ENCODE measurements at places on chromosomes 6 and 20.

GRCh38 chr6:34028691-34029360 lies 117.1 kb downstream of the GRM4 start:
- DNase-seq: no peak

GRCh38 chr20:51801122-51801822 lies 1.0 kb downstream of the SALL4 start:
- DNase-seq: peak; percentile 23

DNA sequence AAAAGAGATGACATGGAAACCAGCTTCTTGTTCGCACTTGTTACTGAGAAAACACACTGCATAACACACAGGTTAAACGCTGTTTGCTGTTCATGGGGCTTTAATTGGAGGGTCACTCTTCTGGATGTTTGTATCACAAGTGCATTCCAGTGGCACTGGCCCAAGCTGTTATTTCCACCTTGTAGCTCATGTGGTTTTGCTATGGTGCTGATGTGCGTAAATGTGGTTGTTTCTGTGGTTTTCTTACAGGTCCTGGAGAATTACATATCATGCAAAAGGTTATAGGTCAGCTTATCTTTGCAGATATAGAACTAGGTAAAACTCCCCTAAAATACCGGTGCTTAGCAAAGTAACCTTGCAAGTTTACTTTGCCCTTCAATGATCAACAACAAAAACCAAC lies 89.3 kb upstream of the AHI1 start:
- no peak for DNase-seq

- DNase-seq: no peak
These were observed 471.0 kb downstream of the COL12A1 start for GRCh38 chr6:74734901-74735300.

DNA sequence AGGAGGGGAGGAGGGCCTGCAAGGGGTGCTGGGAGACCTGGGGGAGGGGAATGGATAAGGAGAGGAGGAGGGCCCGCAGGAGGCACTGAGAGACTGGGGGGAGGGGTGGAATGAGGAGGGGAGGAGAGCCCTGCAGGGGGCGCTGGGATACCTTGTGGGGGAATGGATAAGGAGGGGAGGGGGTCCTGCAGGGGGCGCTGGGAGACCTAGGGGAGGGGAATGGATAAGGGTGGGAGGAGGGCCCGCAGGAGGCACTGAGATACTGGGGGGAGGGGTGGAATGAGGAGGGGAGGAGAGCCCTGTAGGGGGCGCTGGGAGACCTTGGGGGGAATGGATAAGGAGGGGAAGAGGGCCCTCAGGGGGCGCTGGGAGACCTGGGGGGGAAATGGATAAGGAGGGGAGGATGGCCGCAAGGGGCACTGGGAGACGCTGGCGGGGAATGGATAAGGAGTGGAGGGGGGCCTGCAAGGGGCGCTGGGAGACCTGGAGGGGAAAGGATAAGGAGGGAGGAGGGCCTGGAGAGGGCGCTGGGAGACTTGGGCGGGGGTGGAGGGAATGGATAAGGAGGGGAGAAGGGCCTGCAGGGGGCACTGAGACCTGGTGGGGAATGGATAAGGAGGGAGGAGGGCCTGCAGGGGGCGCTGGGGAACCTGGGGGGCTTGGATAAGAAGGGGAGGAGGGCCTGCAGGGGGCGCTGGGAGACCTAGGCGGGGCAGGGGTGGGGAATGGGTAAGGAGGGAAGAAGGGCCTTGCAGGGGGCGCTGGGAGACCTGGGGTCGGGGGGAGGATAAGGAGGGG lies 1.3 kb upstream of the CTCFL start:
- DNase-seq: peak; percentile 15

GRCh38 chr6:159941286-159942113 lies 27.4 kb upstream of the IGF2R start:
- DNase-seq: peak; percentile 36

GRCh38 chr6:45595010-45595851 lies 217.5 kb upstream of the SUPT3H start:
- DNase-seq: no peak

GRCh38 chr6:126118058-126118755 lies 131.9 kb downstream of the TRMT11 start:
- no peak for DNase-seq

DNA sequence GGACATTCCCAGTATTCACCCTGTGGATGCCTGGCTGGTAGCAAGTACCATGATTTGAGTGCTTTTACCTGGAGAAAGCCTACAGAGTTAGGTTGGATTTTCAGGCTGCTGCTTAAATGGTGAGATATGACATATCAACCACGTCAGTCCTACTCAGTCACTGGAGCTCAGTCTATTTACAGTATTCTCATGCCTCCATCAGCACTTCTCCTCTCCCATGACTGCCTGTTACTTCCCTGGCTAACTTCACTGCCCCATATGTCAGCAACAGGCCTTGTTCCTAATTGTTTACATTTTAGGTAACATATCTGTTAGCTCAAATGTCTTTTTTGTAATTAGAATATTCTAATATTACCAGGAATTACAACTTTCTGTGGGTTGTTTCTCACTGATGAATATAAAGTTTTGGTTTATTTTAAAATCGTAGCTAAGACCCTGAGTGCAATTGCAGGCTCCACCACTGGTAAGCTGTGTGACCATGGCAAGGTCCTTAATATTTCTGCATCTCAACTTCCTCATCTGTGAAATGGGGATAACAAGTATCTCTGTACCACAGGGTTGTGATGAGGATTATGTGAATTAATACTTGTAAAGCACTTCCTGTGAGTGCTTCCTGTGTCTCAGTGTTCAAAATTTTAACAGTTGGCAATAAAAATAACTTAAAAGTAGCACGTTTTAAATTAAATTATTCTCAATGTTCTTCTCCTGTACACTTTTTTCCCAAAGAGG lies 54.3 kb downstream of the RNF144B start:
- DNase-seq: no peak

DNA sequence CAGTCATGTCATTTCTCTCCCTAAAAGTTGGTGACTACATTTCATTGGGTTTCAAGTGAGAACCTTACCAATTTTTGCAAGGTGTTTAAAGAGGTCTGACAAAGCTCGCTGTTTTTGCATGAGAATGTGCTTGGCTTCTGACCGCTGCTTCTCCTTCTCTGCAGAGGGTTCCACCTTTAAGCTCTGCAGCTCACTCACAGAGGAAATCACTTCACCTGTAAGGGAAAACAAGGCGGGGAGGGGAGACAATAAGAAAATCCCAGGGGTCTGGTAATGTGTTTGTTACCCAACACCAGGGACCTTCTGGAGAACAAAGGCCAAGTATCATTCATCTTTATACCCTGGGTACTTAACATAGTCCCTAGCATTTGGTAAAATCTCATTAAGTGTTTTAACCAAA lies 40.0 kb upstream of the LYRM2 start:
- DNase-seq: no peak

DNA sequence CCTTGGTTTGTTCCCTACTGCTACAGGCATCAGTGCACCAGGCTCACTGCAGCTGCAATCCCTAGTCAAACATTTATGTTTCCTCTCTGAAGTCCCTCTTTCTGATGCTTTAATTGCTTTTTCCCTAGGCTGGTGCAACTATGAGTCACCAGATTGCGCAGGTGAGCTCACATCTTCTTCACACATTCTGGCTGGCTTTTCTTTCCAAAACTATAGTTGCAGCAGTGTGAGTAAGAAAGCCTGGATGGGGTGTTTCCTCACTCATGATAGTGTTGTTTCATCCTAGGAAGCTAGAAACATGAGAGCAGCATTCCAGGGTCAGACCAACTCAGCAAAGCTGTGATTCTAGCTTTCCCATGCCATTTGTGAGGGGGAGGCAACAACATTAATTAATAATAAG lies 296.4 kb downstream of the PAX1 start:
- DNase-seq: no peak

DNA sequence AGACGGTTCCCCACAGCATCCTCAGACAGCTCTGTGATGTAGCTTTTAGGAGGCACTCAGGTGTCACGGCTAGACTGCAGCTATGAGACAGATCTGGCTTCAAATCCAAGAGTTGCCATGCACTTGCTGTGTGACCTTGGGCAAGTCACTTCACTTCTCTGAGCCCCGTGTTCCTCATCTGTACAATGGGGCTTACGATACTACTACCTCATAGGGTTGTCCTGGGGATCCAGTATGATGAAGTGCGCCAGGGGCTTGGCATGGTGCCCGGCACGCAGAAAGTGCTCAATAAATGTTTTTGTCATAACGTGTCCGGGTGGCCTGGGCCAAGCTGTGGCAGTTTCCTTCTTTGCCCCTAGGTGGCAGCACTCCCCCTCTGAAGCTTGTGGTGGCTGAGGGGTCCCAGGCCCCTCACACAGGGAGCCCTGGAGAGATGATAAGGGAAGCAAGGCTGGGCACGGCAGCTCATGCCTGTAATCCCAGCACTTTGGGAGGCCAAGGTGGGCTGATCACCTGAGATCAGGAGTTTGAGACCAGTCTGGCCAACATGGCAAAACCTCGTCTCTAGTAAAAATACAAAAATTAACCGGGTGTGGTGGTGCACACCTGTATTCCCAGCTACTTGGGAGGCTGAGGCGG lies 19.1 kb upstream of the CHMP4B start:
- peak; percentile 76 for DNase-seq

DNA sequence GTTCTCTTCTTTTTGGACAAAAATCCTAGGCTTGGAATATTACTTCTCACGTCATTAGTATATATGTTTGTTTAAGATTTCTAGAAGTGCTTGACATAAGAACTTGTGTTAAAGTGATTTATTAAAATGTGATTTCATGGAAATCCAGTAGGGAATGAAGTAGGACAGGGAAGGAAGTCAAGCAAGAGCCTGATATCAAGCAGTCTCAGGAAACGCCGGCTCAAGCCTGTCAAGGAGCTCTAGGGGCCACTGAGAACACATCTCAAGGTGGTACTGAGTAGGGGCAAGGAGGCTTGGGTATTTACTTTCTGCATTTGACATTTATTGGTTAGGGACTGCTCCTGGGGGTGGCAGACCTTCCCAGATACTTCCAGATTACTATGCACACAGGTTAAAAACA lies 920.9 kb upstream of the GJE1 start:
- DNase-seq: no peak

DNA sequence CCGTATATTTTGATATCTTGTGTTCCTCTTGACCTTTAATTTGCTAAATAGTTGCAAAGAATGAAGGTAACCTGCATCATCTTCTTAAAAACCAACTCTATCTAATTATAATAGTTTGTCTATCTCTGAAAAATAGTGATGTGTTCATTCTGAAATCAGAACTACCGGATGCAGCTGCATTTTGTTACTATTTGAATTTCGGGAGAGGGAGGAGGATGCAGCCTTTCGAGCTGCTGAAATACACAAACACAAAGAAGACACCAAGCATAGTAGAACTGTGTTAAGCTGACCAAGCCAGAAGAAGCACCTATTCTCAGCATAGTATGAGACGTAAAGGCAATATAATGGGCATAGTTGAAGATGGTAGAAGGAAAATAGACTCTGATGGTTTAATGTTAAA lies 33.1 kb downstream of the PTPN1 start:
- DNase-seq: no peak

DNA sequence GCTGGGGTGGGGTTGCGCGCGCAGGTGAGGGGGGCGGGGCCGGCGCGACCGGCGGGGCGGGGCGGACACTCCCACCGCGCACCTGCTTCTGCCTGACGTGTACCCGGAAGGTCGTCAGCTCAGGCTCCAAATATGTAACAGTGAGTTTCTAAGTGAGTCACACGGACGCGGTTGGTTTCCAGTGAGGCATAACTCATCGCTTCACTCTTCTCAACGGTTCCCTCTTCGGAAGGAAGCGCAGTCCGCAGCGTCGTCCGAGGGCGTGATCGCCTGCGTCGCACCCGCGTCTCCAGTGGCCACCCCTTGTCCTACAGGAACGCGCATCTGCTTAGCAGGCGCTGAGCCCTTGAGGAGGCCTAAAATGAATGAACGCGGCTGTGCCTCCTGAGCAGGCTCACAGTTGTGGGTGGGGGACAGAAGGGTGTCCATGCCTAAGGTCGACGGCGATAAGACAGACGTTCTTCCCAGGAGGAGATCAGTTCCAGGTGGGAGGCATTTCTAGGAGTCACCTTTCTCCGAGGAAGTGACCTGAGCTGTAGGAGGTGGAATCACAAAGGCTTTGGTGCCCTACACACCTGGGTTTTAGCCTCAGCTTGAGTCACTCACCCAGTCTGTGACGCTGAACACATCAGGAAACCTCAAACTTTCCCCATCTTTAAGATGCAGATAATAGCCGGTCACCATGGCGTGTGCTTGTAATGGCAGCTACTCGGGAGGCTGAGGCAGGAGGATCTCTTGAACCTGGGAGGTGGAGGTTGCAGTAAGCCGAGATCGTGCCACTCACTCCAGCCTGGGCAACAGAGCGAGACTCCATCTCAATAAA lies 50.9 kb upstream of the EZR start:
- peak; percentile 83 for DNase-seq

- peak; percentile 94 for DNase-seq
These were observed 93.6 kb upstream of the ADGRF1 start for GRCh38 chr6:47135772-47136171.

- DNase-seq: no peak
These were observed 73.6 kb downstream of the SLX4IP start for GRCh38 chr20:10508468-10509251.

DNA sequence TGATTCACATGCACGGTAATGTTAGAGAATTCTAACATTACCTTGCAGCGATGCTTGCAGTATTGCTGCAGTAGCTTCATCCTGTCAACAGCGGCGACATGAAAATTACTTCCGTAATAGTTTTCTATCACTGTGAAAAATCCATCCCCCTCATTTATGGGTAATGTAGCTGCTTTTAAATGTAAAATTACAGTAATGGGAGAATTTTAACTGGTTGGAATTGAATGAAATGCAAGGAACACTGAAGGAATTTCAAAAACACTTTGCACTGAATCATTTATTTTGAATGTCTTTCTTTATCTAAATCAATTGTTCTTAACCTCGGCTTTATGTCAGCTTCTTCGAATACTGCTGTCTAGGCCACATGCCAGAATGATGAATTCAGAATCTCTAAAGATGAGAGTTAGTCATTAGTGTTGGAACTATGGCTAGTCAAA lies 102.4 kb upstream of the HIVEP1 start:
- DNase-seq: no peak

GRCh38 chr20:21702553-21703470 lies 2.7 kb upstream of the PAX1 start:
- DNase-seq: peak; percentile 71

DNA sequence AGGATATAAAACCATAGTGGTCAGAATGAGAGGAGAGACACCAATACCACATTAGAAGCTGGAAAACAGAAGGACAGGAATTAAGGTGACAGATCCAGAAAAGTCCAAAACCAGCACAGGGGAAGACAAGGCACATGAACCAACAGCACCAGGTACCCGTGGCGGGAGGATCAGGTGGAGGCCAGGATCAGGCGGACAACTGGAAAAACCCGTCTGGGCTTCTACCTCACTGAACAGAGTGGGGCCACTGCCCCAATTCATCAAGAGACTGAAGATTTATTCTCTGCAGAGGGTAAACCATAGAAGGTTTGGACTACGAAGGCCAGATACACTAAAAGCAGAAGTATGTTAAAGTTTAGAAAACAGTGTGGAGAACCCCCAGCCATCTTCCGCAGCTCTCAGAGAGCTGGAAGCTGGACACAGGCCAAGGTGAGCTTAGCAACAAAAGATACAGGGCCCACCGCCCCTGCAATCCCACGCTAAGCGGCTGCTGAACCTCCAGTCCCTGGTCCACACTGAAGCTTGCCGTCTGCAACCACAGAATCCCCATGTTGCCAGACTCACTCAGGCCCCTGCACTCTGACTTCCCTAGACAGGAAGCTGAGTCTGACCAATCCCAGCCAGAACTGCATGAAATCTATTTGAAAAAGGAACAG lies 29.9 kb downstream of the ABHD12 start:
- DNase-seq: peak; percentile 64
